ENCODE measurements at places on chromosomes 5 and 9.

DNA sequence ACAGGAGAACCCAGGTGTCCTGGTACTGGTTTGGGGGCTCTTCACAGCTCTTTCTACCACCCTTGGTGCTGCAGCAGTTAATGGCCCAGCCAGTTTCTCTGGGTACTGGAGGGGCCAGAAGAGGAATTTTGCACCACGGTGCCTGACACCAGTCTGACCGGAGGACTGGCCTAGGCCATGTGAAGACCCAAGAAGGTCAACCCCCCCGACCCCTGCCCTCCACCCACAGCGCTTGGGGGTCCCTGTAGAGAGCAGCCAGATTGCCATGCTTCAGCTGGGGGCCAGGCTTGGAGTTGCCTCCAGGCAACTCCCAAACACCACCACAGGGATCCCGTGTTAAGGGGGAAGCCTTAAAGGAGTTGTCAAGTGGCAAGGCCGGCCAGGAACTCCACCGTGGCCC, 6.2 kb downstream of the ARSI start:
- H3K36me3 ChIP-seq = no peaks in the 10 kb centered on the region
- H3K4me3 ChIP-seq = no peak overlapping the region
- no peaks in the 10 kb centered on the region for H3K4me1 ChIP-seq
- H3K27ac ChIP-seq = no peak overlapping the region

DNA sequence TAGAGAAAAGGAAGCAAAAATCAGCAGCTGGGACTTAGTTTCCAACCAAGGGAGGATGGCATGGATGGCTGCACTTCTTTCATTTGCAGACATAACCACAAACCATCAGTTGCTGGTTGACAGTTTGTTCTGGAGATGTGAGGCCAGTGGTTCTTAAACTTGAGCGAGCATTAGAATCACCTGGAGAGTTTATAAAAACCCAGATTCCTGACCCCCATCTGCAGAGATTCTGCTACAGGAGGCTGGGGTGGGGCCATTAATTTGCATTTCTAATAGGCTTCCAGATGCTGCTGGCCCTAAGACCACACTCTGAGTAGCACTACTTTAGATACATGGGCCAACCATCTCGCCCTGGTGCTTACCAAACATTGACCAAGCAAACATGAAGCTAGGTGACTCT, 60.8 kb downstream of the MARCHF3 start:
- no peaks in the 10 kb centered on the region for H3K4me1 ChIP-seq
- no peak overlapping the region for H3K4me3 ChIP-seq
- DNase-seq = no peak
- H3K27me3 ChIP-seq = no peaks in the 10 kb centered on the region

- peaks cover 7% of the 10 kb centered on the region for H3K4me1 ChIP-seq
- H3K27ac ChIP-seq = no peak overlapping the region
- H3K4me3 ChIP-seq = no peak overlapping the region
- H3K27me3 ChIP-seq = no peaks in the 10 kb centered on the region
- H3K36me3 ChIP-seq = no peaks in the 10 kb centered on the region
Measured at GRCh38 chr5:5573798-5574380, 151.4 kb downstream of the ICE1 start.

GRCh38 chr5:135577421-135577820, 1.4 kb downstream of the CXCL14 start:
- H3K36me3 ChIP-seq = no peaks in the 10 kb centered on the region
- no peak overlapping the region for H3K27ac ChIP-seq
- no peaks in the 10 kb centered on the region for H3K27me3 ChIP-seq
- no peak overlapping the region for H3K4me3 ChIP-seq
- DNase-seq = no peak

GRCh38 chr5:66209794-66210193, 65.7 kb downstream of the SREK1 start:
- no peak overlapping the region for H3K4me3 ChIP-seq
- no peak overlapping the region for H3K27ac ChIP-seq
- DNase-seq = peak; percentile 57

GRCh38 chr5:94361161-94361560, 257.2 kb downstream of the KIAA0825 start:
- H3K4me3 ChIP-seq = no peak overlapping the region
- no peaks in the 10 kb centered on the region for H3K27me3 ChIP-seq
- no peaks in the 10 kb centered on the region for H3K4me1 ChIP-seq
- no peaks in the 10 kb centered on the region for H3K36me3 ChIP-seq

GRCh38 chr5:170034231-170034630, 53.9 kb upstream of the INSYN2B start:
- H3K4me3 ChIP-seq = no peak overlapping the region
- H3K27ac ChIP-seq = no peak overlapping the region
- no peaks in the 10 kb centered on the region for H3K27me3 ChIP-seq
- no peaks in the 10 kb centered on the region for H3K36me3 ChIP-seq
- H3K4me1 ChIP-seq = no peaks in the 10 kb centered on the region

DNA sequence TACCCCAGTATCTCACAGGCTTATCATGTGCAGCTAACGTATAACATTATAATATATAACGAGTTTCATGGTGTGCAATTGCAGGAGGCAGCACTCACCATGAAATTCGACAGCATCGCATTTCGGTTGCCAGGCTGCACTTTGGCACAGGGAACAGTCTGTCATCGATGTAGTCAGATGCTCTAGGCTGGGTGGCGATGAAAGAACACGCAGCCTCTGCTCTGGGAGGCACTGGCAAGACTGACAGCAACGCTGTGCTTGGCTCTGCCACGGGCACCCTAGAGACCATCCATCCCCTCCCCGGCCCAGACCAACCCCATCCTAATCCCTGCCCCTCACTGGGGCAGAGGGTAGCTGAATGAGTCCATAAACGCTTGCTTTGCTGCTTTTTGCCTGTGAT, 290.8 kb downstream of the MED10 start:
- H3K27ac ChIP-seq = no peak overlapping the region
- H3K4me1 ChIP-seq = no peaks in the 10 kb centered on the region
- no peaks in the 10 kb centered on the region for H3K27me3 ChIP-seq
- no peaks in the 10 kb centered on the region for H3K36me3 ChIP-seq

GRCh38 chr5:178784391-178784790, 53.9 kb upstream of the ZNF354A start:
- no peak for DNase-seq
- H3K36me3 ChIP-seq = no peaks in the 10 kb centered on the region
- H3K4me3 ChIP-seq = no peak overlapping the region
- H3K27ac ChIP-seq = no peak overlapping the region
- peaks cover 4% of the 10 kb centered on the region for H3K4me1 ChIP-seq

DNA sequence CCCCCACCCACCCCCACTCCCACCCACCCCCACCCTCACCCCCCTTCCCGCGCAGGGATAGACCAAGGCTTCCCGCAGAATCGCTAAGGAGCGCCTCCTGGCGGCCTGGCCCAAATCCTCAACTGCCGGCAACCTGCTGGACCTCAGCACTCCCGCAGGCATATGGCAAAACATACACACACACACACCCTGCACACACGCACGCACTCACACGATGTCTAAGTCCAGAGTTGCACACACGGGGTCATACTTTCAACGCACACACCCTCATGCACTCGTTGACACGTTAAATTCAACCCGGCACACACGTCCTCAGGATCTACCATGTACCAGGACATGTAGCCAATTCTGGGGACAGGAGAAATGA, 1.7 kb downstream of the CPLX2 start:
- peaks cover 7% of the 10 kb centered on the region for H3K4me1 ChIP-seq
- H3K27me3 ChIP-seq = no peaks in the 10 kb centered on the region
- H3K27ac ChIP-seq = no peak overlapping the region
- DNase-seq = peak; percentile 36
- H3K4me3 ChIP-seq = no peak overlapping the region

GRCh38 chr5:175609526-175609925, 48.3 kb upstream of the HRH2 start:
- H3K4me3 ChIP-seq = no peak overlapping the region
- no peaks in the 10 kb centered on the region for H3K27me3 ChIP-seq
- no peak overlapping the region for H3K27ac ChIP-seq
- no peaks in the 10 kb centered on the region for H3K4me1 ChIP-seq
- no peaks in the 10 kb centered on the region for H3K36me3 ChIP-seq
- DNase-seq = no peak

DNA sequence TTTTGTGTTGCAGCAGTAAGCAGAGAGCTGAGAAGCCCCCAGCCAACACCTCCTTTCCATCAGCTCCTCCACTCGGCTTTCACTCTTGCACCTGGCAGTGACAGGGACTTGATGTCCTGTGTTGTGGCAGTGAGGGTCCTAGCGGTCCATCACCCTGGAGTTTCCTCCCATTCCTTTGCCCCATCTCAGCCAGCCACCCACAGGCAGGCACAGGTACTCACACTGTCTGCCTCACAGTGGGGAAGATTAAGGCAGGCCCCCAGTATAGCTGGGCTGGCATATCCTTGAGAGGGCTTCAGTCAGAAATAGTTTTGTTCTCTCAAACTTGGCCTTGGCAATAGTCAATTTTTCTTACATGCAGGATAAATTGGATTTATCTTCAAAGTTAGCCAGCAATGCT, 362.7 kb downstream of the GADD45G start:
- no peaks in the 10 kb centered on the region for H3K27me3 ChIP-seq
- no peak overlapping the region for H3K27ac ChIP-seq
- H3K36me3 ChIP-seq = no peaks in the 10 kb centered on the region
- no peak for DNase-seq
- H3K4me3 ChIP-seq = no peak overlapping the region

GRCh38 chr5:157496864-157497263, 36.9 kb downstream of the NIPAL4 start:
- no peak overlapping the region for H3K27ac ChIP-seq
- H3K27me3 ChIP-seq = no peaks in the 10 kb centered on the region
- H3K4me3 ChIP-seq = no peak overlapping the region
- DNase-seq = no peak

DNA sequence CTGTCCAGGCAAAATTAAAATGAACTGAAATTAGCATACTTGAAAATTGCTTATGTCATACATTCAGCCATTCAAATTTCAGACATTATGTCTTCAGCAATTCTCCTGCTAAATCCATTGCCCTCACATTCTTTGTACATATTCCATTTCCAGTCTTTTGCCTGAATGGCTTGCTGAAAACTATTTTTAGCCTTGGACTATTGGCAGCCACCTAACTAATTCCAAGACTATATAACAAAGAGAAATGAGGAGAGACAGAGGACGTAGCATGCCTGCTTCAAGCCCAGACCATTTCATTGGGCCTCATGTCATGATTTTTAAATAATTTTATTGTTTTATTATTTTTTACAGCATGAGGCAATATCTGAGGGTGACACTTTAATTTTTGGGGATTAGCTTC, 100.3 kb downstream of the MRPS30 start:
- no peak overlapping the region for H3K4me3 ChIP-seq
- no peak overlapping the region for H3K27ac ChIP-seq
- H3K27me3 ChIP-seq = no peaks in the 10 kb centered on the region
- no peaks in the 10 kb centered on the region for H3K36me3 ChIP-seq
- no peak for DNase-seq
- no peaks in the 10 kb centered on the region for H3K4me1 ChIP-seq

GRCh38 chr9:9560382-9561035, 1052.3 kb downstream of the PTPRD start:
- H3K27ac ChIP-seq = no peak overlapping the region
- DNase-seq = no peak

GRCh38 chr5:61866930-61867329, 439.1 kb upstream of the KIF2A start:
- no peak overlapping the region for H3K4me3 ChIP-seq
- H3K27me3 ChIP-seq = no peaks in the 10 kb centered on the region
- no peaks in the 10 kb centered on the region for H3K4me1 ChIP-seq
- H3K36me3 ChIP-seq = no peaks in the 10 kb centered on the region
- no peak for DNase-seq

- no peak for DNase-seq
- no peaks in the 10 kb centered on the region for H3K4me1 ChIP-seq
- no peak overlapping the region for H3K4me3 ChIP-seq
- H3K27ac ChIP-seq = no peak overlapping the region
- H3K27me3 ChIP-seq = no peaks in the 10 kb centered on the region
- no peaks in the 10 kb centered on the region for H3K36me3 ChIP-seq
Measured at GRCh38 chr5:163585206-163585605, 79.8 kb downstream of the MAT2B start.

DNA sequence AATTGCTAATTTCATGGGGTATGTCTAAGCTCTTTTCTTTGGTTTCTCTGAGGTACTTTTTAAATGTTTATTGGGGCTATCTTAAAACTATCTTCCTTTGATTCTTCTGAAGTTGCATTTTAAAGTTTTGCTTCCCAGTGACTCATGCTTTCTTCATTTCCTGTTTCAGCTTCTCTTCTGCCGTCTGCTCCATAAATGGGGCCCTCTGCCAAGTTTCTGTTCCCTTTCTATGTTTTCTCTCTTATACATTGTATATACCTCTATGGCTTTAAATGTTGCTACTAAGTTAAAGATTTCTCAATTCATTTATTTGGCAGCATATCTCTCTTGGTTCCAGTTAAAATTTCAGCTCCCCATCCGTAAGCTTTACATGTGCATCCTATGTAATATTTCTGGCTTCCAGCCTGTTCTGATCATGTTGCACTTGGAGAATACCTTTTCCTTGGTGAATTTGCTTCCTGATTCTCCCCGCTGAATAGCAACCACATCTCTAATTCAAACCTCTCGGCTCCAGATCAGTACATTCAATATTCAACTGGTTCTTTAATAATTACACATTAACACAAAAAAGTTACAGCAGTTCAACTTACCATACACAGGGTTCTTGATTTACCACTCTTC, 125.3 kb downstream of the ST8SIA4 start:
- peak; percentile 30 for DNase-seq
- H3K27me3 ChIP-seq = no peaks in the 10 kb centered on the region
- H3K4me3 ChIP-seq = no peak overlapping the region
- no peaks in the 10 kb centered on the region for H3K4me1 ChIP-seq
- H3K27ac ChIP-seq = no peak overlapping the region

DNA sequence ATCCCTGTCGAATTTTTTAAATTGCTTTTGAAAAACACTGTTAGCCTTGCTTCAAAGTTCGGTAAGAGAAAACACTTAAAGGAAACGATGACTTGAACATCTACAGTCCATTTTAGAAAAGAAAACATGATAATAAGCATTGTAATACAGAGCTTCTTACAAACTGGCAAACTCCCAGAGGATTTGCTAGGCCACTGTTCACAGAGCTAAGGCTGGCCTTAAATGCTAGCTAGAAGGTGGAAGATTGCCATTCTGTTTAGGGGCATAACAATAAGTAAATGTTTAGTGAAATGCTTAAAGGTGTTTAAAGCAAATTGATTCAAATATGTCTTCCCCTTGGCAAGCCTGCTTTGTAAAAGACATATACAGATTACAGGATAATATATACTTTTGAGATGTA, 169.6 kb downstream of the TLE4 start:
- H3K36me3 ChIP-seq = no peaks in the 10 kb centered on the region
- H3K4me3 ChIP-seq = no peak overlapping the region
- no peaks in the 10 kb centered on the region for H3K4me1 ChIP-seq
- no peaks in the 10 kb centered on the region for H3K27me3 ChIP-seq
- DNase-seq = no peak

- DNase-seq = no peak
- H3K4me1 ChIP-seq = peaks cover 11% of the 10 kb centered on the region
- H3K4me3 ChIP-seq = no peak overlapping the region
- H3K27ac ChIP-seq = no peak overlapping the region
Measured at GRCh38 chr9:16825971-16826625, 44.4 kb downstream of the BNC2 start.

- no peaks in the 10 kb centered on the region for H3K36me3 ChIP-seq
- H3K4me1 ChIP-seq = no peaks in the 10 kb centered on the region
- H3K27ac ChIP-seq = no peak overlapping the region
- no peak overlapping the region for H3K4me3 ChIP-seq
- H3K27me3 ChIP-seq = no peaks in the 10 kb centered on the region
Measured at GRCh38 chr5:14917719-14918118, 46.1 kb upstream of the ANKH start.

GRCh38 chr5:104372376-104372775, 809.8 kb upstream of the NUDT12 start:
- H3K27ac ChIP-seq = no peak overlapping the region
- peak overlapping the region; percentile 21 for H3K4me3 ChIP-seq
- peak; percentile 15 for DNase-seq
- H3K4me1 ChIP-seq = no peaks in the 10 kb centered on the region
- H3K27me3 ChIP-seq = no peaks in the 10 kb centered on the region
